ENCODE measurements at places on chromosomes 5 and 9.

GRCh38 chr5:167489202-167489601, 802.2 kb upstream of the WWC1 start:
- no peak for DNase-seq

DNA sequence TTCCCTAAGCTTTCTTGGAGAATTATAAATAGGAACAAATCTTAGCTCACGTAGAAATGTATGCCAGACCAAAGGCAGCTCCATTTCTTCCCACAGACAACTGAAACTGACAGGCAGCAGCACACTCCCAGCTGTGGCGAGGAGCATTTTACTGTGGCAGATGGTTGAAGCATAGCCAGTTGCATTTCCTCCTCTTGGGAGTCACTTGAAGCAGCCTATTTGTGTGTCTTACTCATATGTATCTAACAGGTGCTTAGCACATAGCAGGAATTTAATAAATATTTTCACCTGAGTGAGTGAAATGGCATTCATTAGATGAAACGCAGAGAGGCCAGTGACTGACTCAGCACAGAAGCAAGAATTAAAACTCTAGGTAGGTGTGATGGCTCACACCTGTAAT, 12.3 kb upstream of the MTMR12 start:
- no peak for DNase-seq

- DNase-seq: peak; percentile 18
Observed at GRCh38 chr5:140632366-140633020, 482 bp downstream of the CD14 start.

- no peak for DNase-seq
Observed at GRCh38 chr5:156149213-156149612, 177.8 kb upstream of the SGCD start.
